ENCODE measurements at places on chromosomes 5 and 9. TPM values are rescaled to one million over a fixed set of nuclear protein-coding genes. Genes with fewer than 3 reads are reported as not detected.
A peak's percentile ranks its signal among the peaks of the same experiment; 100 is the strongest.

DNAJA1 gene
- total RNA-seq, result 108 TPM

NOL6 gene
- total RNA-seq, result 26.0 TPM

PTPRD gene
- 4.7 TPM for total RNA-seq

FREM1 gene
- 8.3 TPM for total RNA-seq

DNA sequence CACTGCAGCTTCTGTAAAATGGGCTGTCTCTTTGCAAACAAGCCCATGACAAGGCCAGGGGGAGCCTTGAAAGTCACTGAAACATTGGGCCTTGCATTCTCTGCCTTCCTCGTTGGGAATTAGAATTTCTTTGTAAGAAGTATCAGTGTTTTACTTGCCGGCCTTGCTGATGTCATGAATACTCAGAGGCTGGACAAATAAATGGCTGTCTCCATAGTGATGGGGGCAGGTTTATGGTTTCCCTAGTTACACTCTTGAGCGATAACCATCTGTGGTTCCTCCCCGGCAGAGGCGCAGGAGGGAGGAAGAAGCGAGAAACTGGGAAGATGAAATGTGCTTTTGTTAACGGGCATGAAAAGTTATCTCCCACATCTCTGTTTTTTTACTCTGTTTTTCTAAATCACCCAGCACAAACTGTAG, 272.7 kb upstream of the PANK3 start:
- no peak for DNase-seq

DNA sequence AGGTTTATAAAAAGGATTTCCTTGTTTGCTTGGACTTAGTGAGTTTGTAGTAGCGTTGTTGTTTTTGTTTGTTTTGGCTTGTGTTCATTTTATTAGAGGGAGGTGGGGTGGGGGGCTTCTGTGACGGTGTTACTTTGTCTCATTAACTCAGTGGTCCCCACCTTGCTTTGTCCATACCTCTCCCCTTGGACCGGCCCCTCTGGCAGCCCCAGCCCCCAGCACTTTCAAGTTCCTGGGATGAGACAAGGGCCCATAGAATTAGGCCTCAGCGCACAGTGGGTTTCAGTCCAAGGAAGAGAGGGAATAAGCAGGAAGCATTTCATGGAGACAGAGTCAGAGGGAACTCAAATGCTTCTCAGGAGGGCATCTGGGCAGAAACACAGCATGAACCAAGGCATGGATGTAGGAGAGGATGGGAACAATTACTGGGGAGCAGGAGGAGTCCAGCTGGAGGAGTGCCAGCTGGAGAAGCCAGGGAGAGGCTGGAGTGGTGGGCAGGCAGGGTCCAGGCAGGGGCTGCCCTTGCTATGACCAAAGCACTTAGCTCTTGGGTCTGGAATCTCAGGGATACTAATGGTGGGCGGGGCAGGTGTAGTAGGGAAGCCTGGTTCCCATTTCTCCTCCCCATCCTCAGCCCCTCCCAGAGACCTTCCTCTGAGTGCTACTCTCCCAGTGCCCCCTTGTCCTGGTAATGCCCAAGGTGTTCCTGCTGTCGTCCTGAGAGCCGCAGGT, 23.5 kb upstream of the ENHO start:
- no peak for DNase-seq

DNA sequence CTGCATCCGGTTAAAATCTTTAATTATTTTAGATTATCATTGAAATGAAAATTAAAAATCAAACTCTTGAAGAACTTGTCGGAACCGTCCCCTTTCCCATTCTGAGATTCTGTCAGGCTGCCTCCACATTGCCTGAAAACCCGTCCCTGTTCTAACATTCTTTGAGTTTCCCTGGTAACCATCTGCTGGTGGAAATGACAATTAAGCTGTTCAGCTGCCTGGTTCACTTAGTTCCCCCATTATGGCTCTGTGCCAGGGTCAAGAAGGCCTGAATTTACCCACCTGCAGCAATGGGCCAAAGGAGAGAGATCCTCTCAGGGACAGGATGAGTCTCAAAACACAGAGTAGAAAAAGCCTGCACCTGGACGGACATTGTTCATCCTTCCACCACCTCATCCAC, 11.8 kb upstream of the TCOF1 start:
- DNase-seq, result no peak

DNA sequence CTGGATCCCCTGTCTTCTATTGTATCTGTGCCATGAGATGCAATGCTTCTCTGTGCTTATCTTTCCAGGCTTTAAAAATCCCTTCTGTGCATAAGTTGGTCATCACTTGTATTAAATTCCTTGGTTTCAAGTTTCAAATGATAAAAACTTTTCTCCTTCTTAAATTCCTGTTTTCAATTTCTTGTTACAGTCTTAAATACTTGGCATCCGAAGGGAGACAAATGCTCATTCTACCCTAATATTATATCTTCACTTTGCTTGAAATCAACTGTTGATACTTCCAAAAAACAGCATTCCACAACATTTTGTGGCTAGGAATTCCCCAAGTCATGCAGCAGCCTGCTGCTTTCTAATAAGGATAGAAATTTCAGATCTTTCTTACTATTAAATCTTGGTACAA, 413.2 kb upstream of the ACTBL2 start:
- DNase-seq, result no peak

DNA sequence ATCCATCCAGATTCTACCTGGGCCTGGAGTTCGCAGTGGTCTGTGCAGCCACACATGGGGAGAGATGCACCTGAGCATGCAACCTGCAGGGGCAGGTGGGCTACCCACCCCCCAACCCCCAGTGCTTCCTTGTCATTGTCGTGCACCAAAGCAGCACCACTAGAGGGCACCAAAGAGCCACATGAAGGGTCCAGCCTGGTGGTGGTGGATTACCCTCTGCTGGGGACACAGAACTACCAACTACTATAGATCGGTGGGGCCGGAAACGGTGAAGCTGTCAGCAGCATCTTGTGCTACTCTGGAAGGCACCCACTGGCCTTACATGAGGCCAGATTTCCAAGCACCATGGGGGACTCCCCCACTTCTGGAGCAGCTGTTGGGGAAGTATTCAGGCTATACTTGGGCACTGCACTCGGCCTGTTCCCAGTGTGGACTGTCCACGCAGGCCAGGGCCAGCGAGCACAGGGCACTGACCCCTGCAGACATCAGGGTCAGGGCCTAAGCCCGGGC, 60.2 kb upstream of the TBC1D2 start:
- peak; percentile 88 for DNase-seq

GRCh38 chr9:137917795-137918194, 40.2 kb downstream of the CACNA1B start:
- DNase-seq, result no peak

DNA sequence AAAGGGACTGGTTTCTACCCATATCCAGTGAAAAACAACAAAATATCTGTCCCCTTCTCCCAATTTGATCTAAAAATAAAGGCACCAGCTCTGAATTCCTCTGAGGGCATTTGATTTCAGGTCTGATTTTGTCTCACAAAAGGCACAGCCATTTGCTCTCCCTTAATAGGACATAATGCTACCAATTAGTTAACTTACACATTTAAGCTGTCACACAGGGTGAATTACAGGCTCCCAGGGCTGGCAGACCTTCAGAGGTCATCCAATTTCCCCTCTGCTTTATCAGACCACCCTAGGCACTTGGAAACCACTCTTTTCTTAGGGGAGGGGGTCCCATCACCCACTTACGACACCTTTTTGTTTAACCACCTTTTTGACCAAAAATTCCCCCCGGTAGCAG, 319.9 kb downstream of the SPOCK1 start:
- no peak for DNase-seq

GRCh38 chr5:499233-500209, 24.7 kb downstream of the SLC9A3 start:
- DNase-seq, result no peak

DNA sequence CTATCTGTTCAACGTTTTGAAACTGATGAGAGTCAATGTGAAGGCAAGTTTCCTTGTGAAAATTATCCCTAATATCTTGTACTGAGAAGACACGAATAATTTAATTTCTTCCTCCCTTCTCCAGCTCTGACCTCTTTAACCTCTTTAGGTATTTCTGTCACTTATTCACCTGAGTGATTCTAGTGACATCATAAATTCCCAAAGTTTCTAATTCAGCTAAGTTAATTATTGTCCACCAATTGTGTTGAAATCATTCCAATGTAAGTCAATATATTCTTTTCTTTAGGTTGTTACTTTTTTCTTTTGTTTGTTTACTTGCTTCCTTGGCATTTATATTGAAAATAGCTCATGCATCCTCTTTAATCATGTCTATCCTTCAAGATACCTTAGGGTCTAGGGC, 143.8 kb downstream of the PAPPA start:
- DNase-seq, result no peak

GRCh38 chr9:137582286-137582860, 3.6 kb upstream of the DPH7 start:
- DNase-seq, result no peak

DNA sequence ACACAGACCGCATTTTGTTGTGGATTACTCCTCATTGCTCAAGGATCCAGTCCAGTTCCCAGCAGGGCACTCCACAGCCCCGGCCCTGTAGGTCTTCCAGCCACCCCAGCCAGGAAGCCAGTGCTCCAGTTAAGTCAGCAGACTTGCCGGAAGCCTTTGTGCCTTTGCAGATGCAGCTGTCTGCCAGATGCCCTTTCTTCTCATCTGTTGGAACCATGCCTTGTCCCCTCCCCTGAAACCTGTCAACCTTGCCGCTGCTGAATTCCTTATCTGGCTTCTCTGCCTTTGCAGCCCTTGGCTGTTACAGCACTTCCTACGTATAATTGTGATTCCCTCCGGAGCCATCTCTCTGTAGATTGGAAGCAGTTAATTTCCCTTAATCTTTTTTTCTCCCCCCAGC, 28.4 kb downstream of the PSAT1 start:
- DNase-seq, result no peak

DNA sequence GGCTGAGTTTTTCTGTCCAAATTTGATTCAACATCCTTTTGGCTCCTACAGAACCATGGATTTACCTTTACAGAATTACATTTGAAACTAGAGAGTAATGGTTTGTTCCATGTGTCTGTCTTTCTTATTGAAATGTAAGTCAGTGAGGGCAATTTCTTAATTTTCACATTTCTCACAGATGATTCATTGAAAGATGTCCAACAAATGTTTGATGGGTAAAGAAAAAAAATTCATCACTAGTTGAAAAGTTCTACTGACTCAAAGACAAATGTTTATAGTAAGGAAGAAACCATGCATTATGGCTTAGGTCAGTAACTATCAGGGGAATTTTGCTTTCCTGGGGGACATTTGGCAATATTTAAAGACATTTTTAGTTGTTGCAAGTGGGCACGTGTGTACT, 131.6 kb upstream of the TRPM3 start:
- DNase-seq, result no peak
